ENCODE measurements at places on chromosomes 7 and 10.
A peak's percentile ranks its signal among the peaks of the same experiment; 100 is the strongest.

- DNase-seq: no peak
Measured at GRCh38 chr7:24864214-24864817, 107.1 kb upstream of the GSDME start.

DNA sequence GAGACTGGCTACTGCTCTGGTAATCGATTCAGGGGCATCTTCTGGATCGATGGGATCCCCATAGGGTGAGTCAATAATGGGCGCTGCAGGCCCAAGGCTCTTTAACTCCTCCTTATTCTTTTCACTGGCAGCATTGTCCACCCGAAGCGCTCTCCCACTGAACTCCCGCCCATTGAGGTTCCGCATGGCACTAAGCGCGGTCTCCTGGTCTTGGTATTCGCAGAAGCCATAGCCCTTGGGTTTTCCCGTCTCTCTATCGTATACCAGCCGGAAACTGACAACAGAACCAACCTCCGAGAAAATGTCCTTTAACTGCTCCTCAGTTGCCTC is 285 bp downstream of the CSTF2T start:
- no peak for DNase-seq

GRCh38 chr10:76736815-76737618 is 900.6 kb downstream of the KCNMA1 start:
- no peak for DNase-seq

- DNase-seq: peak; percentile 91
Measured at GRCh38 chr7:767941-768731, 41.1 kb upstream of the PRKAR1B start.

GRCh38 chr7:95545007-95545615 is 51.2 kb downstream of the PDK4 start:
- DNase-seq: peak; percentile 32

DNA sequence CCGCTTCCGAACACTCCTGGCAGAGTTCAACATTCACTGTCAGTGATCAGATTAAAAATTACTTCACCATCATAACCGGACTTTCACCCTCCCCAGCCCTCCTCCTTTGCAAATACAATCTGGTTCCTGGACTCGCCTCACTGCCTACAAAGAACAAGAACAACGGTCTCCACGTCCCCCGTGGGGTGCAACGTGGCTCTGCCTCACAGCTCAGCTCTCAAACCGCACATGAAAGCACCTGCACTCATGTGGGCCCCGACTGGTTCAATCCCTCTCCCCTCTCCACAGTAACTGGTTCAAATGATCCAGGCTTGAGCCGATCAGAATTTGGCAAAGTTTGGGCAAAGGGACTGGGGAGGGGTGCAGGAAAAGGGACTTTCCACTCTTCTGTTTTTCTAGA is 21.0 kb downstream of the ASB13 start:
- DNase-seq: no peak

- DNase-seq: no peak
Measured at GRCh38 chr7:11430841-11431240, 401.2 kb downstream of the THSD7A start.

DNA sequence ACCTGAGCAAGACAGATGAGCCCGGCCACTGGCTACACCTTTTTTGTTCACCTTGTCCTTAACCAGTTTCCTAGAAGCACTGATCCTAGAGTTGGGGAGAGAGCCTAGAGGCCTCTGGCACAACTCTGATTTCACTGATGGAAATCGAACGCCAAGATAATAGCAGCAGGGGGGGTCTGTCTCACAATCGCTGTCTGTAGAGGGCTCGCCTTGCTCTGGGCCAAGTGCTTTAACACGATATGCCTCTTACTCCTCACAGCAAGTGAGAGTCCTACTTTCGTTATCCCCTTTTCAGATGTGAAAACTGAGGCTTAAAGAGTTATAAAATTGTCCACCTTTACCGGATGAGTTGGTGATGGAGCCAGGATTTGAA is 472 bp downstream of the RASSF4 start:
- no peak for DNase-seq

DNA sequence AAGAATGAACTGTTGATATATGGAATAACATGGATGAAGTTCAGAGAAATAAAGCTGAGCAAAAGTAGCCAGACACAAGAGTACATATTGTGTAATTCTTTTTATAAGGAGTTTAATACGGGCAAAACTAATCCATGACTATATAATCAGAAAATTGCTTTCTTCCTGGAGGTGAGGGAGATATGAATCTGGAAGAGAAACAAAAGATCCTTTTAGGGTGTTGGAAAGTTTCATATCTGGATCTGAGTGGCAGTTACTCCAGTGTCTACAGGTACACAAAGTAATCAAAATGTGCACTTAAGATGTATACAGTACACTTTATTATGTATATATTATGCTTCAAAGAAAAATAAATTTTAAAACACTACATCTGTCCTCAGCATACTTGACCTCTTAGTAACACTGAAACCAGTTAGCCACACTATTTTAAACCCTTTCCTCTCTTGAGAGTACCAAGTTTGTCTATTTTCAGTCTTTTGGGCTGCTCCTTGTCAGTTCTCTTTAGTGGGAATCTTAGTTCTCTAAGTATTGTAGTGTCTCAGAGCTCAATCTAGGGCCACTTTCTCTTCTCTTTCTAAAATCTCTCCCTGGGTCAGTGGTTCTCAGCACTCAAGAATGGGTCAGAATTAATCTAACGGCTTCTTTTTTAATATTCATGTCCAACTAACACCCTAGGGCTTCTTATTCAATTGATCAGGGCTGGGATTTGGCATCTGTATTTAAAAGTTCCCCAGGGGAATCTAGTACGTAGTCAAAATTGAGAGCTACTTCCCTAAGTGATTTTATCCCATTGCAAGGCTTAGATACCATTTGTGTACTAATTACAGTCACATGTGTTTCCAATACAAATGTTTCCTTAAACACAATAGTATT is 4.3 kb upstream of the LIPF start:
- no peak for DNase-seq

- no peak for DNase-seq
Measured at GRCh38 chr10:133327651-133328357, 8.9 kb downstream of the CALY start.

DNA sequence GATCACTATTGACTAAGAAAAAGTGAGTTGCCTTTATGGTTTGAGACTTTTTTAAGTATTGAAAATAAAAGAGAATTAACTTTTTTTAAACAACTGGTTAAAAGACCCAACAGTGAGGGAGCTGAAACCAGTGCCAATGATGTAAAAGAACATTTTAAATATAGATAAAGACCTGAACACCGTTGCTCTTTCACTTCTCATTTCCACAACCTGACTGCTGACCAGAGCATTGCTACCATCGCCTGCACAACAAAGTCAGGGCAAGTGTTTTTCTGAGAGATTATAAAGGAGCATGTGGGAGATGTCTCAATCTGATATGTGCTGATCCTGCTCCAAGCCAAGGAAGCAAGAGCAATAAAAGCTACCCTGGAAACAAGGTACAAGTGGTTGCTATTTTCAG is 34.7 kb downstream of the IMMP2L start:
- DNase-seq: no peak

DNA sequence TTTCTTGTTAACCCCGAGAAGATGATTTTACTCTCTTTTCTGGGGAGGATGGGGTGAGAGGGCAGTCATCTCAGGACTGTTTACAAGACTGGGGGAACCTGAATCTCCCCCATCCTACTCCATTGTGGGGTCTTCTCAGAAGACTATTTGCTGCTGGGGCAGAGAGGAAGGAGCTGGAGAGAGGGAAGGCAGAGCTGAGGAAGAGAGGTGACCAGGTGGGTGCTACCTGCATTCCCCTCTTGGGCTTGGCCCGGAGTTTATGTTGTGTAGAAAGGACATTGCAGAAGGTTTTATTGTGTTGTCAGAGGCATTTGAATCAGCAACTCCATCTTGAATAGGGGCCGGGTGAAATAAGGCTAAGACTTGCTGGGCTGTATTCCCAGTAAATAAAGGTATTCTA is 247.1 kb upstream of the GALNT17 start:
- no peak for DNase-seq

DNA sequence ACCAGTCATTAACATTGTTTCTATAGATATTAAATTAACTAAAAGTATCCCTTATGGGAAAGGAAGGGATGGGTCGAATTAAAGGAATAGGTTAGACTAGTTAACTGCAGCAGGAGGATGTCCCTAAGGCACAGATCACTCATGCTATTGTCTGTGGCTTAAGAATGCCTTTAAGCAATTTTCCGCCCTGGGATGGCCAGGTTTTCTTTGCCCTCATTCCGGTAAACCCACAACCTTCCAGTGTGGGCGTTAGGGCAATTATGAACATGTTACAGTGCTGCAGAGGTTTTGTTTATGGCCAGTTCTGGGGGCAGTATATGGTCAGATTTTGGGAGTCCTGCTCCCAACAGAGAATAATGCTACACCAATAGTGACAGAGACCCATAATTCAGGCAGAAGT is 139.3 kb upstream of the CDK13 start:
- DNase-seq: no peak

GRCh38 chr7:101436857-101437576 is 74.3 kb downstream of the COL26A1 start:
- no peak for DNase-seq

DNA sequence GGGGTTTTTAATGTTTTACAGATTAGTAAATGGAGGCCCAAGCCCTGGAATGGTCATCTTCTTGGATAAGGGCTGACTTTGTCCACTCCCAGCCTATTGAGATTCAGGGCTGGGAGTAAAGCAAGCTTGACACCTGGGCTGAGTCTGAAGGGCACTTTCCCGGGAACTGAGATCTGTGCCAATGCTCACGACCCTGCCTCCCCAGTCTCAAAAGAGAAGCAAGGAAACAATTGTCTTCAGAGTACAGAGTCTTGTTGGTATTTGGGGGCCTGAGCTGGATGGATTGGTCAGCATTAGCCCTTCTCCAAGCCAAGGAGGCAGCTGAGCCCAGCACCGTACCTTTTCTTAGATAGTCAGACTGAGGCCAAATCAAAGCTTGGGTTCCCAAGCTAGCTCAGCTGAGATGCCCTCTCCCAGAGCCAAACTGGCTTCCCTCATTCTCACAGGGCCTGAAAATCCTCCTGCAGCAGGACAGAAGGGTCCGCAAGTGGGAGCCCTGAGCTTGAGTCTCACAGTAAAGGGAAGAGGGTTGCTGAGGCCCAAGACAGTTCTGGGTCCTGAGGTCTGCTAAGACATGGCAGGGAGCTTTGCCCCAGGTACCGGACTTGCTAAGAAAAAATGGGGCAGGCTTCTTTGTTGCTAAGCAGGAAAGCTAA is 3.7 kb downstream of the DDIT4 start:
- DNase-seq: no peak

DNA sequence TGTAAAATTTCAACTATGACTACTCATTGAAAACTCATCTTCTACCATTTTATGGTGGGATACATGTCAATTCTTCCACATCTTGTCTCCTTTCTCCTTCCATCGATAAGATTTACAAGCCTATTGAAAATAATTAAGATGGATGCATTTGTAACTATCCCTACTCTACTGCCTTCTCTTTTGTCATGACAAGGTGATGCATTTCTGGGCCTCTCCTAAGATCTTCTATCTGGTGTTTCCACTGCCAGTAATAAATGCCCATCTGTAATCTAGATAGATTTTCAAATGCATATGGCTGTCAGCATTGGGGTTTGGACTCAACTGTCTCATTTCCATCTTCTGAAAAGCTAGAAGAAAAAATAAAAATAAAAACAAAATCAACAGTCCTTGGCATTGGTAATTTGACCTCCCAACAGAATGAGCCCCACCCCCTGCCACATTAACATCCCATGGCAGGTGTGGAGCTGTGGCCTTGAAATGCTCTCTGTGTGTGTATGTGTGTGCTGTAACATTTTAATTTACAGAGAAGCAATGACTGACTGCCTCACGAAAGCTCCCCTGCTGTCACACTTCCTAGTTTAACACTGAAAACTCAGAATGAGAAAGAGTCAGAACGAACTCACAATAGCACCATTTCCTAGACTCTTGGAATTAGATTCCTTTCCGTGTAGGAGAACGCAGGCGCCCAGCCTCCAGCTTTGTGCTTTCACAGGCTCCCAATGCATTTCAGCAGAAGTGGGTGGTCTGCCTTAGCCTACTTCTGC is 74.2 kb downstream of the RHOBTB1 start:
- DNase-seq: no peak

DNA sequence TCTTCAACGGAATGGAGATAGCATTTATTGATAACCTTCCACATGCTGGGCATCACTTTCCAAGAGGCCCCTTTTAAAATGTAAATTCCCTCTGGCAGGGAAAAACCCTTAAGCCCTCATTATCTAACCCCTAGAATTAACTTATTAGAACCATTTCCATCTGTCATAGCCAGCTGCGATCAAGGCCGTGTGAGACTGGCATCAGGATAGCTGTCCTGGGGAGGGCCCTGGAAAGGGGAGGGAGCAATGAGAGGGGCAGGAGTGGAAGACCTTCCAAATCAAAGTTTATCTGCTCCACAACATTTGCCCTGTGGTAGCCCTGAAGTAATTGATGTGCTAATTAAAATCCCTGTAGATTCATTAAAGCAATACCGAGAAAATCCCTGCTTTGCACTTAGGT is 45.0 kb upstream of the JAZF1 start:
- DNase-seq: no peak

GRCh38 chr7:122770686-122771335 is 68.1 kb upstream of the RNF148 start:
- no peak for DNase-seq

GRCh38 chr7:66257481-66257880 is 52.3 kb downstream of the TPST1 start:
- DNase-seq: no peak

- DNase-seq: no peak
Measured at GRCh38 chr10:95569368-95569767, 8.2 kb upstream of the SORBS1 start.

- DNase-seq: no peak
Measured at GRCh38 chr7:44580945-44581878, 819 bp downstream of the TMED4 start.

DNA sequence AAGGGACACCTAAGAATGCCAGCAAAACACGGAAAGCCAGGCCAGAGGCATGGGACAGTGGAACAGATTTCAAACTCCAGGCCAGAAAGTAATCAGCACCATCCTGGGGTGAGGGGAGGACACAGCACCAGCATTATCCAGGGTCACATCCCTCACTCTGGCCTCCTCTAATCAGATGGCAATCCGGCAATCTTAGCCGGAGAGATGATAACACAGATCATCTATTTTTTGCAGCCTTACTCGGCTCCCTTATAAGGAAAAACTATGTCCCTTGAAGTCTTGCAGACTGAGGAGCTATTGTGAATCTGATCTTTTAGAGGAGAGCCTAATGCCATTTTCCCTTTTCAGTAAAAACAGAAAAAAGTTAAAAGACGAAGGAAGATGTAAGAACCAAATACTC is 16.5 kb downstream of the TRIL start:
- no peak for DNase-seq

GRCh38 chr7:115549910-115550309 is 480.7 kb downstream of the TFEC start:
- DNase-seq: no peak

DNA sequence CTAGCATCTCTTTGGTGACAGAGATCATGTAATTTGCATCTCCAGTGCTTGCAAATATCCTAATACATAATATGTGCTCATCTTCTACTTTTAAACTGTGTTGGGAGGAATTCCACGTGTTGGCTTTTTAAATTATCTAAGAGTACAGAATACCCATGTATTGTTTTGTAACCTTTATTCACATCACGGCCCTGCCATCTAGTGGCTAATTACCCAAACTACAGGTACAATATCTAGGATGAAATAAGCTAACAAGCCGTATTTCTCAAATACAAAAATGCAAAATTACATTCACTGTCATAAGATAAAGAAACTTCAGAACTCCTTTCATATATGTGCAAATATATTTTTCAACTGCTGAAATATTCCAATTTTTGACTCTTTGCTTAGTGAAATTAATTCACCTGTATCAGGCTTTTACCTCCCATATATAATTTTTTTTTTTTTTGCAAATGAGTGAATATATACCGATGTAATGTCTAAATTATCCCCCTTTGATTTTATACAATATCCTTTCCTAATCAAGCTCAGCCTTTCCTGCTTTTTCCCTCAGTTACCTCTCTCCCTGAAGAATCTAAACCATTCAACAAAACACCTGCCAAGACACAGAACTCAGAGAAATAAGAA is 30.3 kb upstream of the LSM8 start:
- DNase-seq: no peak

Data from smooth muscle cell of the brain vasculature (primary cell).